ENCODE measurements at places on chromosomes 4 and X.

GRCh38 chr4:19683426-19683825, 568.3 kb upstream of the SLIT2 start:
- DNase-seq: no peak

DNA sequence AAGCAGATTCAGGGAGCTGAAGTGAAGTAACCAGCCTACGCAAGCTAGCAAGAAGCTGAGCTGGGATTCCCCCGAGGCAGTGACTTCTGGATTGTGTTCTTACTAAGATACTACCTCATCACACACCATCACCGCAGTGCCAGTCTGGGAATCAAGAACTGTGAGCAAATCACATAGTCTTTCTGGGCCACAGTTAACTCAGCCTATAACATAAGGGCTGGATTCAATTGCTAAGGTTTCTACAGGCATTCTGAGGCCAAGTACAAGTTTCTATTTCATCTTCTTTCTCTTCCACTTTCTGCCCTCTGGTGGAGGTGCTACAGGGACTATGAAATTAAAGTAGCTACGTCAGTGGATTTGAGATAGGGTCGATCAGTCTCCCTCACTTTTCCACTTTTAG, 1.4 kb upstream of the CORIN start:
- DNase-seq: peak; percentile 14

- DNase-seq: no peak
These were observed 1156.7 kb downstream of the FAM133A start for GRCh38 chrX:94830717-94831116.

DNA sequence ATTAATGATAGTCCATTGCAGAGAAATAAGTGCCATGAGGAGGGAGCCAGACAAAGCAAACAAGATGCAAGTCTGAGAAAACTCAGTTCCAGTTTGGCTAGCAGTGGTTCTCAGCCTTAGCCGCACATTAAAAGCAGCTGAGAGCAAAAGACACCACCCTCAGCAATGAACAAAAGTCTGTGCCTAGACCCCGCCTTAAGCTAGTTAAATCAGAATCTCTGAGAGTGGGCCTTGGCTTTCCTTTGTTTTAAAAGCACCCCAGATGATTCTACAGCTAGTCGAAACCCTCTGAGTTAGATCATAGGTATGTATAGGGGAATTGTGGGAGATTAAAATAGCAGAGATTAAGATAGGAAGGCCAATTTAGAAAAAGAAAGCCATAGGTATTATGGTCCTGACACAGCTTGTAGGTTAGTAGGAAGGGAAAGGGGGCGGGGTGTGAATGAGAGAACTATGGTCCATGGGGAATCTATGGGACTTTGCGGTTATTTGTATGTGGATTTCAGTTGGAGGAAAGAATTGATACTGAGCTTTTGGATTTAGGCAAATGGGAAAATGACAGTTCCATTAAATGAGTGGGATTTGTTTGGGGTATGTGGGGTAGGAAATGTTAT, 12.0 kb downstream of the SPRY1 start:
- no peak for DNase-seq

DNA sequence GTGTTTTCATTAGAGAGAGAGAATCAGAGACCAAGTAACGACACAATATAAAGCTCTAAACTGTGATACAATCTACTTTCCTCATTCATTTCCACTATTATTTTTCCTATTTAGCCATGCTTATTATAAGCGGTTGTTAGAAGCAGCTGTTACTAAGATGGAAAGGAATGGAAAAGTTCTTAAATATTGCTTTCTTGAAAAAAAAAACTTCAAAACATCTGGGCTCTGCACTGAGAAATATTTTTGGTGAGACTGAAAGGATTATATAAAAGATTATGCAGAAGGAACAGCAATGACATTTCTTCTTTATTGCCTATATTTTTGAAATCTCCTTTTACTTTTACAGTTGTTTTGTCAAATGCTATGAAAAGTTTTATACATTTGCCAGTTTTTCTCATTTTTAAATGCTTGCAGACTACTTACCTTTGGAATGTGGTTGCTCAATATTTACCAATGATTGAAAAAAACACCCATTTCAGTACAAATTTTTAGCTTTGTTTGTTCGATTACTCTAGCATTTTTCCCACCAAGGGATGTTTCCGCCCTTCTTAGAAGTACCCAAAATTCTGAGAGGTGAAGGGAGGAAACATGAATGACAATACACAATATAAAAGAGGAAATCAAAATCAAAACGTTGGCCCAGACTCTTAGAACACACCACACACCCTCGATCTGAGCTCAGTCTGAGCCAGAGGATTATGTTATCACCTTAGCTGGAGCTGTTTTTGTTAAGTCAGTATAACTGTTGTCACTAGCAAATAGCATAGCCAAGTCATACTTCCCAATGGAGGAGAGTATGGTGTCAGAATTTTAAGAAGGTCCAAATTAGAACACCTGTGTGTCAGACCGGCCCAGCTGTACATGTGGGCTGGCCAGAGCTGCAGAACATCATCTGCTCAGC, 18.4 kb downstream of the DKK2 start:
- no peak for DNase-seq

DNA sequence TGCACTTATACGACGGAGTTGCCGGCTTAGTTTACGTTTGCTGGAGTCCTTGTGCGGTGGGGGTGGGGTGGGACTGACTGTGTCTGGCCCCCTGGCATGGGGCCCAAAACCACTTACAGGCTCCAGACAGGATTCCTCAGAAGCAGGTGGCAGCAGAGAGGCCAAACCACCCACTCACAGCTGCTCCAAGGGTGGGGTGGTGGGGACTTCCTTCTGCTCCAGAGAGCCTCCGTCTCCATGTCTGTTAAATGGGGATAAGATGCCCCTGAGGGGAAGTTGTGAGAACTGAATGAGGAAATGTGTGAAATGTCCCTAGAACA, 36.7 kb downstream of the PSAPL1 start:
- no peak for DNase-seq

- DNase-seq: no peak
These were observed 191.9 kb downstream of the FBXW7 start for GRCh38 chr4:152344001-152344400.

- no peak for DNase-seq
These were observed 419.4 kb downstream of the KCNIP4 start for GRCh38 chr4:21529214-21529613.

- DNase-seq: no peak
These were observed 47.6 kb downstream of the SPIN3 start for GRCh38 chrX:56947699-56948098.

DNA sequence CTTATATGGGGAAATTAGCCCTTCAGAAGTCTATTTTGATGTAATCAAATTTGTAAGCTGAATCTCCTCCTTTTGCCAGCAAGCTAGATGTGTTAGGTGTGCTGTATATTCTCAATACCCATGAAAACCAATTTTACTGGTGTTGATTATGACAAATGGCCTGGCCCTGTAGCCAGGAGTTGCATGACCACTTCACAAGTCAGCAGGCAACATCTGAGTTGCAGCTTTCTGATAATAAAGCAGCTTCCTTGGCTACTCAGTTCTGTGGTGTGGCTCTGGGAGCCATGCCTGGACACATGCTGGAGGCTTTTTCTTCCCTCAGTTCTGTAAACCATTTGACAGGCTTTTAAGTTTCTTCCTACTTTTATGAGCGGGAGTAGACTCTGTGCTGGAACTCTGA, 154.1 kb upstream of the CXCL13 start:
- DNase-seq: no peak

GRCh38 chrX:12396584-12396983, 258.3 kb downstream of the FRMPD4 start:
- no peak for DNase-seq

DNA sequence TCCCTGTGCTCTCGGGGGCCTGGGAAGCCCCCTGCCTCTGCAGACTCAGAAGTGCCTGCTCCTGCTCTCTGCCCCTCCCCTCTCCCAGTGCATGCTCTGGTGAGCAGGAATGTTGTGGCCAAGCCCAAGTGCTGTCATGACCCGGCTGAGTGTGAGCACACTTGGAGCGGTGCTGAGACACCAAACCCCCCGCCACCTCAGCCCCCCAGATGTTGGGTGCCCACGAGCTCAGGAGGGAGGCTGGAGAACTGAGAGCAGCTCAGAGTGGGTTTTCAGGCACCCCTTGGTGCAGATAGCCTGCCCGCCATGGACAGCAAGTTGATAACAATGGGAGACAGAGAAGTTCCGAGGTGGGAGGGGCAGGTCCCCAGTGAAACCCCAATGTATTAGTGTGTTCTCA, 477.4 kb downstream of the ACTRT1 start:
- no peak for DNase-seq

GRCh38 chr4:81495345-81495744, 23.6 kb upstream of the RASGEF1B start:
- no peak for DNase-seq

GRCh38 chr4:11299016-11299415, 129.7 kb downstream of the HS3ST1 start:
- DNase-seq: no peak

DNA sequence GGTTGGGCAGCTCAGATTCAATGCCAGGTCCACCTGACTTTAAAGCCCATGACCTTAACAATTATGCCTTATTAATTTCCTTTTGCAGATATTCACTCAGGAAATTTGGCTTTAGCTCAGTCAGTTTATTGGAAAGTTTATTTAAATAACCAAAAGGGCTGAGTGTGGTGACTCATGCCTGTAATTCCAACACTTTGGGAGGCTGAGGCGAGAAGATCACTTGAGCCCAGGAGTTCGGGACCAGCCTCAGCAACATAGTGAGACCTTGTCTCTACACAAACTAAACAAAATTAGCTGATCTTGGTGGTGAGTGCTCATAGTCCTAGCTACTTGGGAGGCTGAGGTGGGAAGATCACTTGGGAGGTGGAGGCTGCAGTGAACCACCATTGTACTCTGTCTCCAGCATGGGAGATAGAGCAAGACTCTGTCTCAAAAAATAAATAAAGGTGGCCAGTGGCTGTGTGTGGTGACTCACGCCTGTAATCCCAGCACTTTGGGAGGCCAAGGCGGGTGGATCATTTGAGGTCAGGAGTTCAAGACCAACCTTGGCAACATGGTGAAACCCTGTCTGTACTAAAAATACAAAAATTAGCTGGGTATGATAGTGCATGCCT, 43.3 kb downstream of the RHOH start:
- no peak for DNase-seq

- DNase-seq: no peak
These were observed 40.1 kb upstream of the SPOCK3 start for GRCh38 chr4:167274351-167274750.

DNA sequence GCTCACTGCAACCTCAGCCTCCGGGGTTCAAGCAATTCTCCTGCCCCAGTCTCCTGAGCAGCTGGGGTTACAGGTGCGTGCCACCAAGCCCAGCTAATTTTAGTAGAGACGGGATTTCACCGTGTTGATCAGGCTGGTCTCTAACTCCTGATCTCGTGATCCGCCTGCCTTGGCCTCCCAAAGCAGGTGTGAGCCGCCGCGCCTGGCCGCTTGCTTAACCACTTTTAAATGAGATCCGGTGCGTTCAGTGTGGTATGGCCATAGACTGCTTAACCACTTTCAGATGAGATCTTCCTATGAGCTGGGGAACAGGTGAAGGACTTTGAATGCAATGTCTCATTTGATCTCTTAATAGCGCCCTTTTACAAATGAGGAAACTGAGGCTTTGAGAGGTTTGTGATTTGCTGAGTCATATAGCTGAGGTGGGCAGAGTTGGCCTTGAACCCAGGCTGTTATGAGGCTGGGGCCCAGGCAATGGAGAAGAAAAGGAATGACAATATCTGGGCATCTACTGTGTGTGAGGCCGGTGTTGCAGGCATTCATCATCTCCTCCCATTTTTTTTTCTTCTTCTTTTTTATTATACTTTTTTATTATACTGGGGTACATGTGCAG, 41.9 kb upstream of the NSG1 start:
- DNase-seq: no peak

DNA sequence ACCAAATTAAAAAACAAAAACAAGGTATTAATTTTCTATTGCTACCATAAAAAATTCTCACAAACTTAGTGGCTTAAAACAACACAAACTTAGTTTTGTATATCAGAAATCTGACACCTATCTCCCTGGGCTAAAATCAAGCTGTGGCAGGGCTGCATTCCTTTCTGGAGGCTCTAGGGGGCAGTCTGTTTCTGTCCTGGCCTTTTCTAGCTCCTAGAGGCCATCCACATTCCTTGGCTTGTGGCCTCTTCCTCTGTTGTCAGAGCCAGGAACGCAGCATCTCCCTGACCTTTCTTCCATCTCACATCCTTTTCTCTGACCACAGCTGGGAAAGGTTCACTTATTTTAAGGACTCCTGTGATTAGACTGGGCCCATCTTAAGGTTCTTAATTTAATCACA, 38.9 kb upstream of the TLR2 start:
- DNase-seq: no peak

DNA sequence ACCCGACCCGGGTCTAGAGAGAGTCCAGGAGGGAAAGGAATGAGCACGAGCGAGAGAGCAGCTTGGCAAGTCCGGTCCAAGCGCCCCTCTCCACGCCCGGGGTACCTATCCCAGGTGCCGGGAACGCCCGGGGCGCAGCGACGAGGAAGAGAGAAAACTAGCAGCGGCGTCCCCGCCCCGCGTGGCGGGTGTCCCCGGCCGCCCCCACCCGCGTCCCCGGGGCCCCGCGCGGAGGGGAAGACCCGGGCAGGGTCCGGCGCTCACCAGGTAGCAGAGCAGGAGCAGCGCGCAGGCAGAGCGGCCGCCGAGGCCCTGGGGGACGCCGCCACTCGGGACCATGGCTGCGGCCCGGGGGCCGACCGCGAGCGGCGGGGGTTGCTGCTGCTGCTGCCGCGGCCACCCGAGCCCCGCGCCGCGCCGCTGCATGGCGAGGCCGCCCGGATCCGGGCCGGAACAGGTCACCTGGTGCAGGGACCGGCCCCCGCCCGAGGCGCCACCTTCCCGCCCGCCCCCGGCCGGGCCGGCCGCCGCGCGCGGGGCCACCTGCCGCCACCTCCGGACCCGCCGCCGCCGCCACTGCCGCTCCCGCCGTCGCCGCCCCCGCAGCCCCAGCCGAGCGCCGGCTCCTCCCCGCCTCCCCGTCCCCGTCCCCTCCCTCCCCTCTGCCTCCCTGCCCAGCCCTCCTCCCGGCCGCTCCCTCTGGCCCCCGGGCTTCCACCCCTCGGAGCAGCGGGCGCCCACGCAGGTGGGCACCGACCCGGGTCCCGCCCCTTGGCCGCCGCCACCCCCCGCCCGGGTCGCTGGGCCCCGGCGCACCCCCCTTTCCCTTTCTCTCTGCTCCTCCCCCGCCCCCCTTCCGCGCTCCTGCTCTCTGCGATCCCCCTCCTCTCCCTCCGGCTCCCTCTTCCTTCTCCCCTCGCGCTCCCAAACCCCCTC, at the start of gene SEL1L3:
Gene SEL1L3, minus strand, starts transcription at position 578 of the 936 bp plus-strand sequence. Its CDS starts 152 bp downstream, at position 426.
- peak; percentile 16 for DNase-seq

GRCh38 chr4:89284020-89284424, 23.6 kb downstream of the GPRIN3 start:
- DNase-seq: no peak

DNA sequence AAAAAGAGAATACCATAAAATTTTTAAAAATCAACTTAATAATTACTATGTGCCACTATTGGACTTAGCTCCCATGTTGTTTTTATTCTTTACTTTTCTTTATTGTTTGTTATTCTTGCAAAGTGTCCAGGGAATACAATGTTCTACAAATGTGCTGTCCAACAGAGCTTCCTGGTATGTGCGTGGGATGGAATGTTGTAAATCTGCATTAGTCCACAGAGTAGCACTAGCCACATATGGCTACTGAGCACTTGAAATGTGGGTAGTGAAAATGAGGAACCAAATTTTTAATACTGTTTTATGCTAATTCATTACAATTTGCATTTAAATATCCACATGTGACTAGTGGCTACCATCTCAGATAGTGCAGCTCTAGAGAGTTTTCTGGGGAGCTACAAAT, 14.3 kb upstream of the CORIN start:
- DNase-seq: no peak

GRCh38 chr4:37101686-37102085, 142.9 kb upstream of the NWD2 start:
- no peak for DNase-seq
